Hippocampal formation (tissue), 2 donors: ENCODE measurements at places on chromosomes 3 and 15.

DNA sequence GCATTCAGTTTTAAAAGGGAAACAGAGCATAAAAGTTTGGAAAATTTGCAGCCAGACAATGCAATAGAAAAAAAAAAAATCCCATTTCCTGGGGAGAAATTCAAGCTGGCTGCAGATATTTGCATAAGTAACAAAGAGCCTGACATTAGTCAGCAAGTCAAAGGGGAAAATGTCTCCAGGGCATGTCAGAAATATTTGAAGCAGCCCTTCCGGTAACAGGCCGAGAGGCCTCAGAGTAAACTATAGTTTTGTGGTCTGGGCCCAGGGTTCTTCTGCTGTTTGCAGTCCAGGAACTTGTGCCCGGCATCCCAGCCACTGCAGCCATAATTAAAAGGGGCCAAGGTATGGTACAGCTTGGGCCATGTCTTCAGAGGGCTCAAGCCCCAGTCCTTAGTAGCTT lies 411.6 kb upstream of the BCHE start:
- no peak for DNase-seq

- DNase-seq = no peak
Measured at GRCh38 chr3:194596906-194597305, 36.3 kb downstream of the TMEM44 start.

DNA sequence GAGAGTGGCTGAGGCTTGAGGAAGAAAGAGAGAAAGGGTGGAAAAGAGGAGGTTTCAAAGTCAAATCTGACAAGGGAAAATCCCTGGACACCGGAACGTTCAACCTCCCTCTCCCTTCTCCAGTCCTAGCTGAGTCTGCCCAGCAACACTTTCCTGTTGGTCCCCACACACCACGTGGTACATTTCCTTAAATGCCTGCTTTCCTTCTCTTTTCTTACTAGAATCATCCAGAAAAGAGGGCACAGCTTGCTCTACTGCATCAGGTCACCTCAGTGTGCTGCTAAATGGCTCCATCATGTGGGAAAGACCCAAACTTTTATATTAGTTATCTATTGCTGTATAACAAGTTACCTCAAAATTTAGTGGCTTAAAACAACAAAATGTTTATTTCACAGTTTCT lies 181.2 kb downstream of the NECTIN3 start:
- peak; percentile 10 for DNase-seq

DNA sequence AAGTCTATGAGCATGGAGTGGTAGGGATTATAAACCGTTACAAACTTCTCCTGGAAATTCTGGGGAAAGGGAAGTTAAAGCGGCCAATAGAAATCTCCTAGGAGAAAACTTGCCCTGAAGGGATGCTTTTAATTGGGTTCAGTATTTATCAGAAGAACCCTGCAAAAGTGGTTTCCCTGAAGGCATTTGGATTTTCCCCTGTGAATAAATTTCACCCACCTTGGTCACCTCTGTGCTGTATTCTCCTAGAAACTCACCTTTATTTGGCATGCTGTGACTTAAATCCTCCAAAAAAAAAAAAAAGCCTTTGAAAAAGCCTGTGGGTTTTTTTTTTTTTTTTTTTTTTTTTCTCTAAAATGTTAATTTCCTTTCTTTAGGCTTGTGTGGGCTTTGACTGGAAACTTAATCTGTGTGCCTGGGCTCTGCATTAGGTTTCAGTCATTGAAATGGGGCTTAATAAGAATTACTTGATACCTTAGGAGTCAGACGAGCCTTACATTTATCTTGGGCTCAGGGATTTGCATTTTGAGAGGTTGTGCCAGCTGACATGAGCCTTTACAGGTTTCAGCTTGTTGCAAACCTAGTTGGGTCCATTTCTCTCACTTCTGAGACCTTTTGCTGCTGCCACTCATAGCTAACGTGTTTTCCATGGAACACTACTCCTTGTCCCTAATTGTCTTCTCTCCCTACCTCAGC lies 22.0 kb downstream of the TGFBR2 start:
- DNase-seq = no peak

DNA sequence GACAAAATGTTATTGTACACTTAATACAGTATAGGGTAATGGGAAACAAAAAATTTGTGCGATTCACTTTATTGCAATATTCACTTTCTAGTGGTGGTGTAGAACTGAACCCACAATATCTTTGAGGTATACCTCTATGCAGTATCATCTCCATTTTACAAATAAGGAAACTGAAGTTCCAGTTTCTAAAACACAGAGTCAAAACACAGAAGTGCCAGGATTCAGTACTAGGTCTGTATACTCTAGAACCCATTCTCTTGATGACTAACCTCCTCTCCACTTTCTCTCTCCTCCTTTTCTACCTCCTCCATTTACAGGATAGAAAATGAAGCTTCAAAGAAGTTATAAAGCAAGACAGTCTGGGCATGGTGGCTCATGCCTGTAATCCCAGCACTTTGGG lies 62.2 kb downstream of the MB21D2 start:
- DNase-seq = no peak

DNA sequence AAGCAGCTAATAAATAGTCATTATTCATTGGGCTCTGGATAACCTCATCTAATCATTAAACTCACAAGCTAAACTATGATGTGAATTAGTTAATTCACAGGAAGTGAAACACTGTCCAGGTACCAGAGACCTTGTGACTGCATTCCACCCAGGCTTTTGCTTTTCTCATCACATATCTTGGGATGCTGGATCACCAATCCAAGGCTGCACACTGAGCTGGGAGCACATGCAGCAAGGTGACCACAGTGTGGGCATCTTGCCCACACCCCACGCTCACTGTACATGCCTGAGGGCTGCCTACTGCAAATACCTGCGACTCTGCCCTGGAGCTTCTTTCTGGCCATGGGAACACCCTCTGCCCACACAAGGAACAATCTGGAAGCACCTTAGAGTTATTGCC lies 40.6 kb upstream of the TNFAIP8L3 start:
- no peak for DNase-seq

- DNase-seq = no peak
Measured at GRCh38 chr3:127061641-127062040, 78.7 kb downstream of the PLXNA1 start.

- DNase-seq = no peak
Measured at GRCh38 chr15:43299411-43299810, 31.0 kb downstream of the LCMT2 start.

DNA sequence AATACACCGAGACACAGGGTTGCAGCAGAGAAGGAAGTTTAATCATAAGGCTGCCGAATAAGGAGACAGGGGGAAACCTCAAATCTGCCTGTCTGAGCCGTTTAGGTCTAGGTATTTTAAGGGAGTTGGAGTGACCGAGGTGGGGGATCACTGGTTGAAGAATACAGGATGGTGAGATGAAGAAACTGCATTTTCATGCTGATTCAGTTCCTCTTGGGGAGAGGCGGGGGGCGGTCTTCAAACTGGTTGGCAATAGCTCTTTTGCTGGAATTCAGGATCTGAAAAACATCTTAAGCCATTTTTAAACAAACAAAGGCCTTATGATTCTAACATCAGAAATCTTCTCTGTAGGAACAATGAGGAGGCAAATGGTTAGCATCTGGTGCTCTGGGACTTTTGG lies 699.5 kb upstream of the CFAP20DC start:
- no peak for DNase-seq

- DNase-seq = no peak
Measured at GRCh38 chr3:183213415-183214276, 39.4 kb upstream of the B3GNT5 start.

- no peak for DNase-seq
Measured at GRCh38 chr15:88498996-88499395, 31.5 kb downstream of the MRPS11 start.

GRCh38 chr3:119443179-119443578 lies 20.2 kb downstream of the TMEM39A start:
- no peak for DNase-seq

- no peak for DNase-seq
Measured at GRCh38 chr15:38651328-38652038, 86.9 kb upstream of the RASGRP1 start.

- no peak for DNase-seq
Measured at GRCh38 chr15:57031082-57031481, 112.6 kb downstream of the TCF12 start.

DNA sequence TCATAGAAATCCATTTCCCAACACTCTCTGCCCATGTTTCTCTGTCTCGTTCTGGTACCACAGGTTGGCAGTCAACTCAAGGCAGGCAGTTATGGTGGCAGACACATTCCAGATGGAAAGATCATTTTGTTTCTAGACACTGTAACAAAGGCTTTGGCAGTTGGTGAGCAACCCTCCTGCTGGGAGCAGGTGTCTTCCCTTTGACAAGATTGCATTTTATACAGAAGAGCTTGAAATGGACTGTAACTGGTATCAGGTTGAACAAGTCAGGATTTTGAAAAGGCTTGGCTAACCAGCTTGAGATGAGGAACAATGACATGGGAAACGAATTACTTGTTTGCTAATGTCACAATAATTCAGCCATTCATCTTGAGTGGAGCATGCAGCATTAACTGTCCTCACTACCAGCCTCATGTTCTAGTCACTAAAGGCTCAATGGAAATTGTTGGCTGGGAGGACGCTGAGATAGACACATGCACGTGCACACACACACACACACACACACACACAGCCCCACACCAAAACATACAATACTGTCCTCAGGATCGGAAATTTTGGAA lies 170.0 kb downstream of the SEMA6D start:
- DNase-seq = no peak

GRCh38 chr3:72301779-72302178 lies 516.8 kb upstream of the PROK2 start:
- DNase-seq = no peak

DNA sequence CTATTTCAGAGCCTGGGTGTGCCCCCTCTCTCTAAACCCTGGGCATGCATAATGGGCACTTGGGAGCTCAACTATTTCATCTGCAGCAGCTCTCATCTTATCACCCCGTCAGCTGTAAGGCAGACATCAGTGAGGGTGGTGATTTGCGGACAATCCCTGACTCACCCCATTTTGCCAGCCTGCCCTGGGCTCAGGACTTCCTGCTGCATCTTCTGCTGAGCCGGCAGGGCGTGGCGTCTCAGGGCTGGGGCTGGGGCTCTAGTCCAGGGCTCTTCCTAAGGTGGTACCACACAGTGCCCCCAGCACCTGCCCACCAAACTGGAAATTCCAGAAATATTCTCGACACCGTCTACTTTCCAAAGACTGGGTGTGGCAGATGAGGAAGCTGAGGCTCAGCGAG lies 925 bp upstream of the PSTPIP1 start:
- DNase-seq = no peak

DNA sequence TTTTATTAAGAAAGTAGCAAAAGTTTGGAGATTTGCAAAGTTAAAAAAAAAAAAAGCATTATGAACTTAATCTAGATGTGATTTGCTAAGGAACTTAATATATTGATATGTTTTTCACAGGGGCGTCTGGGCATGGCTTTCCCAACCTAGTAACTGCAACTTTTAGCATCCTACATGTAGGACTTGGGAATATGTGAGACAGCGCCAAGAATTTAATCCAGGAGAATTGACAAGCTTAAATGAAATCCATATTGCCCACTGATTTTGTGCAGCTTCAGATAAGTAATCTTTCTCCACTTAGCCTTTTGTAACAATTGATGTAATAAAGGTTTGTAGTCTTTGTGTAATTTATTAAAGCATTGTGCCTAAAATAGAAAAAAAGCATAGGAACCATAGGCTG lies 982 bp upstream of the GABPB1 start:
- DNase-seq = no peak

- no peak for DNase-seq
Measured at GRCh38 chr15:91782221-91782620, 71.3 kb upstream of the SLCO3A1 start.

GRCh38 chr15:73385205-73385604 lies 16.4 kb upstream of the HCN4 start:
- no peak for DNase-seq

DNA sequence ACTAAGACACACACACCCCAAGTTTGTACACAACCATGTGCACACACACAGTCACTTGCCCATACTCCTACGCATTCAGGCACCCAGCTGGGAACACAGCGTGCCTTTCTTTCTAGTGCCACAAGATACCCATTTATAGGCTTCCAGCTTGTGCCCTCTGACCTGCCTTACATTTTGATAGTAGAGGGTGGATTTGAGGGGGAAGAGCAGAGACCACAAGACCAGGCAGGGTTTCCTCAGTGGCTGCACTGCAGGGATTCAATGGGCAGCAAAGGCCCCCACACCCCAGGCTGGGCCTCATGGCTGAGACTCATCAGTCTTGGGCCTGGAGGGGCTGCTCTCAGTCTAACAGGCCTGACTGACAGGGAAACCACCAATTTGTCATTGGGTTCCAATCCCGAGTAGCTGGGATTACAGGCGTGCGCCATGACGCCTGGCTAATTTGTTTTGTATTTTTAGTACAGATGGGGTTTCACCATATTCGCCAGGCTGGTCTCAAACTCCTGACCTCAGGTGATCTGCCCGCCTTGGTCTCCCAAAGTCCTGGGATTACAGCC lies 18.8 kb upstream of the ANKDD1A start:
- no peak for DNase-seq

DNA sequence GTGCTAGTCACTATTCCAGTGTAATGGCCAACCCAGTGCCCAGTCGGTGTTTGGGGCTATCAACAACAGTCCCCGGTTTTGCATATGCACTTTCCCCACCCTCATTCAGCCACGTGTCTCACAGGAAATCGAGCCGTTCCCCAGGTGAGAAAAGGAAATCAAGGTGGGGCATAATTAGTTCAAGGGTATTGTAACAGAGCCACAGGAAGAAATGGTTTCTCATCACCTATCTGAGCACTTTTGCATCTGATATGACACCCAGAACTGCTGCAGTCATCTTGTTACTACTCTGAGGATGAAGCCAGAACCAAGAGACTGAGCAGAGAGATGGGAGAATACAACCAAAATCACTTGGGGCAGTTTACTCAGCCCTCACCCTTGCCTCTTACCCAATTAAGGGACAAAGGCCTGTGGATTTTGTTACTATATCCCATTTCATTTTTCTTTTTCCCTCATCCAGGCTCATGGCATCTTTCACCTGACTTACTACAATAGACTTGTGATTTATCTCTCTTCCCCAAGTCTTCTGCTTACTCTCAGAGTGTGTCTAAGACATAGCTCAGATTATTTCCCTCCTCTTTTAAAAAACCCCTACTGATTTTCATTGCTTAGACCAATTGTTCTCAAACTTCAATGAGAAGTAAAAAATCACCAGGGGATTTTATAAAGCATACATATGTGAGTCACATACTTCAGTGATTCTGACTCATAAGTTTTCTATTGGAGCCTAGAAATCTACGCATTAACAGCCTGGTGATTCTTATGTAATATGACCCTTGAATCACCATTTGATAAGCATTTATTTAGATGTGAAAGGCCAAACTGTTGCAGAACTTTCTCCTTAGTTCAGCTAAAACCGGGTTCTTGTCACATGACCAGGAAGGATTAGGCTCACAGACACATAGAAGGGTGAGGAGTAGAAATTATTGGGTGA lies 40.5 kb downstream of the TRAT1 start:
- no peak for DNase-seq

- no peak for DNase-seq
Measured at GRCh38 chr15:75782926-75783325, 60.3 kb upstream of the UBE2Q2 start.

- no peak for DNase-seq
Measured at GRCh38 chr3:97975466-97975865, 3.2 kb upstream of the RIOX2 start.
